ENCODE measurements at places on chromosomes 2 and 18.
A peak's percentile ranks its signal among the peaks of the same experiment; 100 is the strongest.

DNA sequence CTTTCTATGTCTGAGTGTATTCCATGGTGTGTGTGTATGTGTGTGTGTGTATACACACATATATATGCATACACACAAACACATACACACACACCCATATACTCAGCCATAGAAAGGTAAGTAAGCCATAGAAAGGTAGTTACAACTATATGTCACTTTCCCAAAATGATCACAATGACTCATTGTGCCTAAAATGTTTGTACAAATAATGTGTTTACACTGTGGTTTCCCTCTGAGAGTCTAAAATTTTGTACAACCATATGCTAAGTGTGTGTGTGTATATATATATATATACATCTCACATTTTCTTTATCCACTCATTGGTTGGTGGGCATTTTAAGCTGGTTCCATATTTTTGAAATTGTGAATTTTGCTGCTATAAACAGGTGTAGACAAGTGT is 55.3 kb upstream of the CSRNP3 start:
- no peak for DNase-seq

DNA sequence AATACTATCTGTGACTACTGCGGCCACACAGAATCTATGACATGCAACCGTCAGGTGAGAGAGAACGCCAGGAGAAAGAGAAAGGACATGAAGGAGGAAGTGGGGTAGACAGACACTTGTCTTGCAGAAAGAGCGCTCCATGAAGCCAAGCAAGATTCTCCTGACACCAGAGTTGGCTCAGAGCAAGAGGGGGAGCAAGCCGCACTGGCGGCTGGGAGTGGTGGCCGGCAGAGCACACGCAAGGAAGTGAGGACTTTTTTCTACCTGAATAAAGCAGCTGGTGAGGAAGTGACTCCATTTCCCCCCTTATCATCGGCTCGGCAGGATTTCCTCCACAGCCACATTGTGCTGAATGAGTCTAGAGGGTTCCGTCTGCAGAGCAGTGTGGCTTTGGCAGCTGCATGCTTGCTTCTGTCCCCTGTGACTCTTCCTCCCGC is 181.6 kb downstream of the BCL2 start:
- no peak for DNase-seq

GRCh38 chr2:50851886-50852285 is 180.0 kb downstream of the NRXN1 start:
- DNase-seq: no peak

GRCh38 chr2:26072925-26073768 is 39.3 kb downstream of the RAB10 start:
- no peak for DNase-seq

DNA sequence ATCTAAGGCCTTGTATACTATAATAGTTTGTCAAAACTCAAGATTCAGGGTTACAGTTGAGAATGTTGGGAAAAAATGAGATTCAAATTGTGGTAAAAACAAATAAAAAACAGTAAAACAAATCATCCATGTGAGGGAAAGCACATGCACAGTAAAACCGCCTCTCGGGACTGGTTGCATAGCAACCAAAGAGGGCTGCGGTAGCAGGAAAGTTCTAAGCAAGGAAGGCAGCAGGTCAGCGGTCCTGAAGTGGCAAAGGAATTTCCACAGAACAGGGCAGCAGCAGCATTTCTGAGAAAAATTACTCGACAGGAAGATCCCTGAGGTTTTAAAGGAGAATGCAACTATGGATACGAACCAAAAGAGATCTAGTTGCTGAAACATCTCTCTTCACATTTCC is 93.7 kb downstream of the DYNAP start:
- peak; percentile 19 for DNase-seq

DNA sequence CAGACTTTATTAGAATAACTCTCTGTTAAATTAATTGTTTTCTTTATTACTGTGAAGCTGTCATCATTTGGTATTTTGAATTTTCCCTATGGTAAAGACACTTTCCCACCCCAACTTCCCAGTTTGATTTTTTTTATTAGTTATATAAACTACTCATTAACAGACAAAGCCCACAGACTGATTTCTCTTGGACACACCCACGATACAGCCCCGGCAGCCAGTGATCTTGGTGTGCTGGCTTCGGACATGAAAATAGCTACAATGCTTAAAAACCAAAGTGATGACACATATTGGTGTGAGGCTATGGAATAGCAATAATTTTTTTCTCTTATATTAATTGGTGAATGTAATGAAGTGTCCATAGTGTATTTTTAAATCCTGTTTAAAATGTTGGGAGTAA is 225.4 kb upstream of the SIX3 start:
- no peak for DNase-seq

GRCh38 chr2:197219636-197220035 is 90.9 kb downstream of the ANKRD44 start:
- no peak for DNase-seq

DNA sequence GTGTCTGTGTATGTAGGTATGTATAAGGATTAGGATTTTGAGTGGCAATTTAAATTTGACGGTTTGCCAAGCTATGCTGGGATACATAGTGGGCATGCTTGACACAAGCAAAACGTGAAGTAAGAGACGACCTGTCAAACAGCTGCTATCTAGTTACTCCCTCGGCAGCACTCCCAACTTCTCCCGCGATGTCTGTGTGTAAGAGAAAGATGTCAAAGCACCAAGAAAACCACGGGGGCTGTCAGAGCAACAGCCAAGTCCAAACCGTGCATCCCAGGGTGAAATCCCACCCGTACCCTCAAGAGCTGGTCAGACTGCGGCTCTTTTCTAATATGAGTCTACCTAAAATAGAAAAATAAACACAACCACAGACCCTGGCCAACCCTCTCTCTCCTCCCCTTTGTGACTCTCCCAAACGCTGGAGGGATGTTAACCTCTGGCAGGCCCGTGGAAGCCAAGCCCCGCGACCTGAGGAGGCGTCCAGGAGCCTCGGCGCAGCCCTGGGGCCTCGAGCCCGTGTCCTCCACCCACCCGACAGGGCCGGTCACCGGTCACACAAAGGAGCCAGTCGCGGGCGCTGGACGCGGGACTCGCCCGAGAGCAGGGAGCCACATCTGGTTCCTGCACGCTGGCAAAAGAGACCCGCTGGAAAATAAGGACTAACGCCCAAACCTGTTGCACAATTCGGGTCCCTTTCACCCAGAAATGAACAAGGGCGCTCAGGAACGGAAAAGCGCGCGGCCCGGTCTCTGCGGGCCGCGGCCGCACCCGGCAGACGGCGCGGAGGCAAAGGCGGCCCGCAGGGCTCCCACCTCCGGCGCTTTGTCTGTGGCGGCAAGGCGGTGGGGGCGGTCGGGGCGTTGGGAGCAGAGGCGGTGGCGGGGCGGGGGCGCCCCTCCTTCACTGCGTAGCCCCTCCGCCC is 925 bp downstream of the SESTD1 start:
- peak; percentile 42 for DNase-seq

DNA sequence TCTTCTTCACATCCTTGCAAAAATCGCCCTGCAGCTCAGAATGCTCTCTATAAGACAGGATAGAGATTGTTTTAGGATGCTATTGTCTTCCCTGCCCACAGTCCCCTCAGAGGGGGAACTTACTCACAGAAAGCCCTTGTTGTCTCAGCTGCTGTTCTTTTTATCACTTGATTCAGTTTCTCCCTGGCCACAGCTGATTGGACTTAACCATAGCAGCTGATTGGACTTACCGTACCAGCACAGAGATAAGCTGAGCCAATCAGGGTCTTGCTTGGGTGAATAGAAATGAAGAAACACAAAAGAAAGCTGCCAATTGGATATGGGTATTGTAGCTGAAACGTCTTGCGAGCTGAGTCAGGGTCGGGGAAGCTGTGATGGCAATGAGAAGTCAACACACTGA is 194.2 kb upstream of the MEX3C start:
- DNase-seq: no peak

- no peak for DNase-seq
Observed at GRCh38 chr2:9052821-9053533, 49.5 kb upstream of the MBOAT2 start.

GRCh38 chr18:3671176-3671575 is 221.2 kb downstream of the TGIF1 start:
- no peak for DNase-seq

DNA sequence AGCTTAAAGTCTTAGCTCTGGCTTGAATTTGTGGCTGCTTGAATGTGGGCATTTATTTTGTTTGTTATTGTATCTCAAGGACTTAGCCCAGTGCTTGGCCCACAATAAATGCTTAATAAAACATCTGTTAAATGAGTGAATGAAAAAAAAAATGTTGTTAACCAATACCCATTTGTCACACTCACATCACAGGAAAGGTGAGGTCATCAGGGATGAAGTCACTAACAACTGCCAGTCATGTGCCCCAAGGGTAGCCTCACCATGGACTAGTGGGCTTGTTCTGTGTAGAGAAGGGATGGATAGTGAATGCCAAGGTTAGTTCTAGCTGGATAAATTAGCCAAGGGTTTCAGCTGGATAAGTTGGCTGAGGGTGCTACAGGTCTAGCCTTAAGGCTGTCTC is 3.0 kb downstream of the NRBP1 start:
- DNase-seq: peak; percentile 27

GRCh38 chr2:42183775-42184174 is 14.6 kb downstream of the EML4 start:
- no peak for DNase-seq

DNA sequence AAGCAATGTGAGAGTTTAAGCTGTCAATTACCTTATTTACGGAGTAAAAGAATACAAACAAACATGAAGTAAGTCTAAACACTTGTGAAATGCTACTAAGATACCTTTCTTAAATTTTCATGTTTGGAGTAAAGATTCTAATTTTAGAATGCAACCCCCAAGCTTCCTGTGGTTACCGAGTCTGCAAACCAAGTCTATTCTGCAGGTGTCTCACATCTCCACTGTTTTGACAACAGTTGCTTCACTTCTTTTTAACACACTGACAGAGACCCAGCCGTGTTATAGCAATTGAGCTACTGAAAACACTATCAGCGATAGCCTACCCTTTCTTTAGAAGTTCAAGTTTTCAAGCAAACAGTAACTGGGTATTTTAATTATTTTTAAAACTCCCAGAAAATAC is 608.3 kb downstream of the ERBB4 start:
- no peak for DNase-seq

- peak; percentile 5 for DNase-seq
Observed at GRCh38 chr2:227939271-227940027, 68.0 kb downstream of the DAW1 start.

DNA sequence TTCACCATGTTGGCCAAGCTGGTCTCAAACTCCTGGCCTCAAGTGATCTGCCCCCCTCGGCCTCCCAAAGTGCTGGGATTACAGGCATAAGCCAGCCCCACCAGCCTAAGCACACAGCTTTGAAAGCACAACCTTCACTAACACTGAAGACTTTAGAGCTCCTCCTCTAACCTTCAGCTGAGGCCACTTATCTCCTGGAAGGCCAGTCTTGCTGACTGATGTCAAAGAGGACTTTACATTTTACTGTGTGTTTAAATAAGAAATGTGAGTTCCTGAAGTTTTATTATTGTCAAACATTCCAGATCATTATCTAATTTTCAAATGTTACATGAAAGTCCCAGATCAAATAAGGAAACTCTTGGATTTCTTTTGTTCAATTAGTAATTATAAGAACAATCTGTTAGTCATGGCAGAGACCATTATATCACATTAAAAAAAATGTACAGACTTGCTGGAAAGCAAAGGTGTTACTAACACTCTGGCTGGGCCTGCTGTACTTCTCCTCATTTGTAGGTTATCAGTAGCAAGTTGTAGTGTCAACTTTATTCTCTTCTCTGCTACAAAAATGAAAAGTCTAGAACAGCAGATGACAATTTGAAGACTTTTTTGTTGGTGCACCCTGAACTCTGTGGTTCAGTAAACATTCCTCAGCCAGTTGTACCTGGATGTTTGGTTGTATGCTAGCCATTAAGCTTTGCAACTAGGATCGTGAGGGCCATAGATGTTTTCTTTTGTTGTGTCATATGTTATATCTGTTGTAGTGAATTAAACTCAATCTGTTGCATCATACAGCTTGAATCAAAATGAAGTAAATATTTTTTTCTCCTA is 80.0 kb downstream of the AOX1 start:
- no peak for DNase-seq

GRCh38 chr2:153873052-153874048 is 1.6 kb downstream of the GALNT13 start:
- no peak for DNase-seq

DNA sequence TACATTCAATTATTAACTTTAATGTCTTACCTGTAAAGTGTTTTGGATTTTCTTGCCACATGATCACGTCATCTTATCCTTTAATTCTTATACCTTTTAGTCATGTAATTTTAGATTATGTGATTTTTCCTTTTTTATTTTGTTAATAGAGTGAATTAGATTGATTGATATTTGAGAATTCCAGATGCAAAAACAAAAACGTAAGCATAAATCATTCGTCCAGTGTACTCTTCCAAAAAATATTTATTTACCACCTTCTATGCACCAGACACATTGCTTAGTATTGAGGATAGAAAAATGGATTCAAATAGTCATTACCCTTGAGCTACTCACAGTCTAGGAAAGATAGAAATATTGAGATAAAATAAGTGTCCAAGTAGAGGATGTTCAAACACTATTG is 249.6 kb downstream of the PDE11A start:
- DNase-seq: no peak

GRCh38 chr2:70851704-70852103 is 16.1 kb upstream of the CD207 start:
- DNase-seq: no peak

GRCh38 chr2:216405588-216405987 is 6.7 kb upstream of the SMARCAL1 start:
- no peak for DNase-seq

- DNase-seq: no peak
Observed at GRCh38 chr18:75548353-75548905, 120.9 kb upstream of the SMIM21 start.

GRCh38 chr2:241857041-241857541 is 1.6 kb downstream of the PDCD1 start:
- DNase-seq: no peak

DNA sequence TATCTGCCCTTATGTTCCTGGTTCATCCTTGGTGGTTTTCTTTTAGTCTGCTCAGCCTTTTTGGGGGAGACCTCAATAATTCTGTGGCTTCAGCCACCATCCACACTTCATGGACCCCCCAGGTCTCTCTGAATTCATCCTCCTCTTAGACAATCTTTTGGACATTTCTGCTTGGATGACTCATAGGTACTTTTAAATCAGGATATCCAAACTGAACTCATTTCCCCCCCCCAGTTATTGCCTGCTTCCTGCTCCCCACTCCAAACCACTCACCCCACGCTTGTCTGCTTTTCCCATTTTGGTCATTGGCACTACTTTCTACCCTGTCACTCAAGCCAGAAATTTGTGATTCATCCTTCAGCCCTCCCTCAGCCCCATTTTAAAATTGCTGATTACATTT is 78.5 kb downstream of the TANC1 start:
- peak; percentile 21 for DNase-seq

DNA sequence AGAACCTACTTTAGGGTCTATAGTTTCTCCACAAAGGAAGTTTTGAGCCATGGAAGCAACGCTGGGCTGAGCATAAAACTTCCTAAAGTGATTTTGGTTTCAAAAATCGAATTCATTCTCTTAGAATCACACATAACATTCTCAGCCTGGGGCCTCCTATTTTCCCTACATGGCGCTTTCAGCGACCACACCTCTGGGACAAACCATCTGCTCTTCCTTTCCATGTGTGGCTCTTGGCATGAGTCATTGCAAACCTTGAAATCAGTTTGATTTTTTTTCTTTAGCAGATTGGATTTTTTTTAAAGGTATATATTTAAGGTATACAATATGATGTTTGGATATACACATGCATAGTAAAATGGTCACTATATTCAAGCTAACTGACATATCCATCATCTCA is 72.5 kb upstream of the APCDD1 start:
- no peak for DNase-seq

- no peak for DNase-seq
Observed at GRCh38 chr2:17311106-17311619, 207.1 kb downstream of the RAD51AP2 start.

Data from hepatic stellate cell (primary cell).